Stomach (tissue), 19 donors: ENCODE measurements at places on chromosomes 3 and 15. TPM values are rescaled to one million over a fixed set of nuclear protein-coding genes. Genes with fewer than 3 reads are reported as not detected.
A peak's percentile ranks its signal among the peaks of the same experiment; 100 is the strongest.

NTRK3 gene
- 0.58 TPM for total RNA-seq

STAC gene
- total RNA-seq = 7.2 TPM

FOXL2NB gene
- not detected for total RNA-seq

GRCh38 chr15:92772626-92773244 lies 117.2 kb upstream of the FAM174B start:
- no peaks in the 10 kb centered on the region for H3K36me3 ChIP-seq
- no peaks in the 10 kb centered on the region for H3K4me1 ChIP-seq
- no peak for DNase-seq
- no peak overlapping the region for H3K27ac ChIP-seq

GRCh38 chr15:47908950-47909670 lies 191.8 kb downstream of the SEMA6D start:
- no peak overlapping the region for H3K4me3 ChIP-seq
- H3K27ac ChIP-seq = no peak overlapping the region
- no peaks in the 10 kb centered on the region for H3K4me1 ChIP-seq
- DNase-seq = no peak

GRCh38 chr3:151584566-151584965 lies 123.7 kb upstream of the IGSF10 start:
- H3K27me3 ChIP-seq = no peaks in the 10 kb centered on the region
- no peaks in the 10 kb centered on the region for H3K36me3 ChIP-seq
- DNase-seq = peak; percentile 15
- H3K27ac ChIP-seq = no peak overlapping the region

DNA sequence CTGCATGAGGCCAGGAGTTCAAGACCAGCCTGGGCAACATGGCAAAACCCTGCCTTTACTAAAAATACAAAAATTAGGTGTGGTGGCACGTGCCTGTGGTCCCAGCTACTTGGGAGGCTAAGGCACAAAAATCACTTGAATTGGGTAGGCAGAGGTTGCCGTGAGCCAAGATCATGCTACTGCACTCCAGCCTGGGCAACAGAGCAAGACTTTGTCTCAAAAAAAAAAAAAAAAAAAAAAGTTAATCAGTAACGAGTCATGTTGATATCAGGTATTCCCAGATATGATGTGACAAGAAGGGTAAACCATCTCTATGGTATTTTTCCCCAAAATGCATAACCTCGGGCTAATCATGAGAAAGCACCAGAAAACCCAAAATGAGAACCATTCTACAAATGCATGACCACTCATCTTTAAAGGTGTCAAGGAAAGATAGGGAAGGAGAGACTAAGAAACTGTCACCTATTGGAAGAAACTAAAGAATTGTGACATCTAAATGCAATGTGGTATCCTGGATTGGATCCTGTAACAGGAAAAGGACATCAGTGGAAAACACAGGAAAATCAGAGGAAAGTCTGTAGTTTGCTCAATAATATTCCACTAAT lies 66.5 kb upstream of the MAP4 start:
- H3K27me3 ChIP-seq = no peaks in the 10 kb centered on the region
- no peak for DNase-seq
- H3K27ac ChIP-seq = no peak overlapping the region
- H3K4me1 ChIP-seq = peaks cover 26% of the 10 kb centered on the region
- no peak overlapping the region for H3K4me3 ChIP-seq
- H3K36me3 ChIP-seq = peaks cover 5% of the 10 kb centered on the region

- peak; percentile 61 for DNase-seq
- no peaks in the 10 kb centered on the region for H3K36me3 ChIP-seq
- H3K4me3 ChIP-seq = no peak overlapping the region
Measured at GRCh38 chr3:171967137-171967783, 72.1 kb upstream of the FNDC3B start.

DNA sequence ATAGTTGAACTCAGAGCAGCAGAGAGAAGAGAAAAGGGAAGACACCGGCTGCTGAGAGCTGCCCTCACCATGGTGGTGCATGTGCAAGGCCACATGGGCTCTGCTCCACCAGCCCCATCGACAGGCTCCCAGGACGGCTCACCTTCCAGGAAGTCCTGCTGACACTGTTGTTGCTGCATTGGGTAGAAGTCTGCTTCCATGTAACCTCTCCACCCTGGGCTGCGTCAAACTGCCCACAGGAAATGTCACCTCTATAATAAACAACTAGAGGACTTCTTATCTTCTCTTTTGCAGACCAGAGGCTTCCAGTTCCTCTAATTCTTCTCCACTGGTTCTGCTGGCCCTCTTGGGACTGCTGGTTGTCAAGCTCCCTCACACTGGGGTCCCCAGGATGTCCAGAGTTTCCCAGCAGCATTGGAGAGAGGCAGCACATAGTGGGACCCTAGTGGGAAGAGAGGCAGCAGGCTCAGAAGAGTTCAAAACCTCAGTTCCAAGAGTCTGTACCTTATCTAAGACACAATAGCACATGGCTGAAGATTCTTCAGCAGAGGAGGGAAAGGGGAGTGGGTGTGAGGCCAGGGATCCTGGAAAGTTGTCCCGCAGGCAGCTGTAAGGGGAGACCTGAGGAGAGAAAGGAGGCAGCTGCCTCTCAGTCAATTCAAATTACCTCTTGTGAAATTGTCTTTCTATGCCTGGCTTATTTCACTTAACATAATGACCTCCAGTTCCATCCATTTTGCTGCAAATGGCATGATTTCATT lies 5.8 kb upstream of the CCR3 start:
- no peaks in the 10 kb centered on the region for H3K36me3 ChIP-seq
- no peaks in the 10 kb centered on the region for H3K27me3 ChIP-seq
- DNase-seq = no peak
- H3K4me1 ChIP-seq = no peaks in the 10 kb centered on the region

DNA sequence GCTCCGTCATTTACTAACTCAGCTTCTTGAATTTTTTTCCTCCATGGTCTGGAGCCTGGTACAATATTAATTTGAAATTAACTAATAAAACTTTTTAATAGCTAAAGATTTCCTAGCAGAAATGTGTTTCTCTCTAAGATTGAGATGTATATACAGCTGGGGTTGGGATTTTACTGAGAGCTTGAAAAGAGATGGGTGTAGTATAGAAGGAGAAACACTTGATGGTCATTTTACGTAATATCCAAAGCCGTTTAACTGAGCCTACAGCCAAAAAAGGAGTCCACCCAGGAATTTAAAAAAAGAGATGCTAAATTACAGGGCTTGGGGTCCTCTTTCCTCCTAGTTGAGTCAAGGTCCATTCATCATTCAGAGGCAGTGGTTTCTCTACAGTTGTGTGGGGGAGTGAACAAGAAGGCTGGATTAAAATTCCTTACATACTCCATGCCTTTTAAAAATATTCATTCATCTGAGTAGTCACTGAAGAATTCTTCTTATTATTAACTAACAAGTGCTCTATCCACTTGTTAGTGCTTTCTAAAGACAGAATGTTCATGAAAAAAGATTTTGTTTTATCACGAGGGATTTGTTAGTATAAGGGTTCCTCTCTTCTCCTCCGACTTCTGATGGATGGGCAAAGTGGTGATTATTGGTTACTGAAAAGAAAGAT lies 255.3 kb upstream of the IL12A start:
- peak overlapping the region; percentile 9 for H3K27ac ChIP-seq
- no peak for DNase-seq
- no peak overlapping the region for H3K4me3 ChIP-seq

DNA sequence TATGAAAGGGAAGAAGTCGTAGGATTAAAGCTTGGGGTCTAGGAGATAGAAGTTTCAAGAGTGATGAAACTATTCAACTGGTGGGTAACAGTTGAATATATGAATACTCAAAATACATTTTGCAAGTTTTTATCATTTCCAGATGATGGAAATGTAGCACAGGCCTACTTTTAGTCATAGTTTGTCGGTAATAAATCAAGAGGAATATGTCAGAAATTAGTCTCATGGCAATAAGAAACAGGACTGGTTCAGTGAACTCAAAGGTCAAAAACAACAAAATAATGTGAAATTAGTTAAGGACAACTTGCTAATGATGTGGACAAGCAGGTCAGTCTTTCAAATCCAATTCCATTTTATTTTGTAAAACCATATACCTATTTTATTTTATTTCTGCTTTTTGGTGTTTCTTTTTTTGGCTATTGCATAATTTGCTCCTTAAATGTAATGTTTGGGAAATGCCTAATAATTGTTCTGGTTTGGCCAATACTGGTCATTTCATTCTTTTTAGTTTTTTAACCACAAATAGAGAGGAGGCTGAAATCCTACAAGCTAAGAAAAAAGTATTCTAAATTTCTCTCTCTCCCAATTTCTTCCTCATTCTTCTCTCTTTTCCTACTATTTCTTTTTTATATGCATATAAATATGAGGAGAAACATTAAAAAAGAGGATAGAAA lies 195.2 kb upstream of the ARHGEF26 start:
- H3K4me1 ChIP-seq = no peaks in the 10 kb centered on the region
- no peak for DNase-seq
- no peaks in the 10 kb centered on the region for H3K36me3 ChIP-seq
- H3K27ac ChIP-seq = no peak overlapping the region

DNA sequence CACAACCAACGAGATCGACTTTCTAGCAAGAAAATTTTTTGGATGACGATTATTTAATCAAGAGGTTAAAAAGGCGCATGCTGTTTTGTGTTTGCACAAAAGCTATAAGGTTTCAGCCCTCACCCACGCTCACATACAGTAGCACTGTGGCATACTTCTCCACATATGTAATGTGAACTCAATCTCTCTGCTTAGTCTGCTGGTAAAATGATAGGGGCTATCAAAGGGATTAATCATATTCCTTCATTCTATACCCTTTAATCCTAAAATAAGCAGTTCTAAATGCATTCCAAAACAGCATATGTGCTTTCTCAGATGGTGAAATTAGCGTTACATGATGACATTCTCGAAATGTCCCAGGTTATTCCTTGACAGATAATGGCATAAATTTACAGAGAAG lies 196.9 kb upstream of the PRICKLE2 start:
- H3K27me3 ChIP-seq = no peaks in the 10 kb centered on the region
- no peaks in the 10 kb centered on the region for H3K36me3 ChIP-seq
- no peak for DNase-seq
- H3K27ac ChIP-seq = no peak overlapping the region
- H3K4me1 ChIP-seq = no peaks in the 10 kb centered on the region

DNA sequence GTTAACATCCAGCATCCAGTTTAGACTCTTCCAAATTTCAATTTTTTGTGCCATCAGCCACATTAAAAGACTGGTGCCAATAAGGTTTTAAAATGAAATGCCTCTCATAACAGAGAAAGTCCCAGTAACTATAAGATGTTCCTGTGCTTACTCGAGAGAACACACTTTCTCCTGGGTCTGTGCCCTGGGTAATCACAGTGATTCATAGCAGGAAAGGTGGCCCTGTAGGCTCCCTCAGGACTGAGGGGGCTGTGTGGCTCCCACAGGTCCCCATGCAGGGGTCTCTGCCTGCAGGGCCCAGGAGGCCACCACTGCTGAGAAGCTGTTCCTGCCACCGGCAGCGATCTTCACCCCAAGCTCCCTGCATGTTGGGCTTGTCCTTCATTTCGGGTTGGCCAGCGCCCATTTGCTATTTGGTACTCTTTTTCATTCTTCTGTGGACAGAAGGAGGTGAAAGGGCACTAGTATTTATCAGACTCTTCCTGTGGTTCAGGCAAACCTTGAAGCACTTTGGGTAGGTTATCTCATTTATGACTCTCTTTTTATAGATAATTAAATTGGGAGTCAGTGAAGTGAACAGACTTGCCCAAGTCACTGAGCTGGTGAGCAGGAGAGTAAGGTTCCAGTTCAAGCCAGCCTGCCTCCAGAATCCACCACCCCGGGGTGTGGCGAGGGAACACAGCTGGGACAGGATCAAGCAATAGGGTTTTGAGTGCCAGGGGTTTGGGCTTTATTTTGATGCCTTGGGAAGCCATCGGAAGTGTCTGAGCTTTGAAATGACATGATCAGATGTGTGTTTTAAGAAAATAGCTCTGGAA lies 44.2 kb upstream of the PLXNA1 start:
- H3K27ac ChIP-seq = no peak overlapping the region
- no peaks in the 10 kb centered on the region for H3K4me1 ChIP-seq
- DNase-seq = no peak
- H3K4me3 ChIP-seq = no peak overlapping the region

DNA sequence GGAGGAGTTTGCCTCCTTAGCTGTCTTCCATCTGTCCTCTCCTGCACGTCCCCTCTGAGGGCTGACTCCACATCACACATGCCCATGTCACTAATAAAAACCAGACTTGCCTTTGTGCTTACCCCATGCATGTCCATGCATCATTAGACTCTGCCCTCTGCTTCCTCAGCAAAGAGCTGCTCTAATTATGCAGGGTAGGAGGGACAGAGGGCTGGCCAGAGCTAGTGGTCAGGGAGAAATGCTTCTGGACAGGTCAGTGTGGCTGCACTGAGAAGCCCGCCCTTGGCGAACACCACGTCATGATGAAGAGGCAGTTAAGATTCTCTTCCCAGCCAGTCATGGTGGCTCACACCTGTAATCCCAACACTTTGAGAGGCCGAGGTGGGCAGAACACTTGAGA lies 8.9 kb downstream of the CA12 start:
- H3K4me3 ChIP-seq = no peak overlapping the region
- H3K4me1 ChIP-seq = peaks cover 33% of the 10 kb centered on the region
- H3K36me3 ChIP-seq = no peaks in the 10 kb centered on the region
- no peak overlapping the region for H3K27ac ChIP-seq

GRCh38 chr3:106759731-106760130 lies 617.5 kb upstream of the CCDC54 start:
- no peak overlapping the region for H3K4me3 ChIP-seq
- no peak overlapping the region for H3K27ac ChIP-seq
- DNase-seq = no peak
- no peaks in the 10 kb centered on the region for H3K36me3 ChIP-seq
- no peaks in the 10 kb centered on the region for H3K27me3 ChIP-seq

DNA sequence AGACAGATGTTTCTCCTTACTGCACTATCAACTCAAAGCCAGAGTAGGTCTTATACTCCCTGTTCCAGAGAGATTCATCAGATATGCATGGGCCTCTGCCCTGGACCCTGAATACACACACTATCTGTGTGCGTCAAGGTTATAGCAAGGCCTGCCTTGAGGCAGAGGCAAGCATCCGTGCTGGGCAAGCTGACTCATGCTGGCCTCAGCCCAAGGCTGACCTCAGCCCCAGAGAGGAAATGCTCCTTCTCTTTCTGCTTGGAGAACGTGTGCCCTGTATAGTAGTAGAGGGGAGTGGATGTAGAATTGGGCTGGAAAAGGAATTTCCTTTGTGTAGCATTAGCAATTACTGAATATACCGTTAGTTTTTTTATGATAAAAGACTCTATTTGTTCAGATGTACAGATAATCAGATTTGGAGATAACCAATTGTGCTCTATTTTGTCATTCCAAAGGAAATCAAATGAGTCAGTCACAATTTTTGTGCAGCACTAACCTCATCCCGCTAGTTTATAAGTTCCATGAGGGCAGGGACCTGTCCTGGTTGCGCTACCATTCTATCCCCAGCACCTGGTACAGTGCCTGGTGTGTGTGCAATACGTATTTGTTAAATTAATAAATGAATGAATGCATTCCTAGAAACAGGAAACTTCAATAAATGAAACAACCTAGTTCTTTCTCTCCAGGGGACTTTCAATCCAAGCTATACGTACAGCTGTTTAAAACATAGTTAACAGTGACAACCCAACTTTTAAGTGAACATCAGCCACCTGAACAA lies 13.3 kb upstream of the PAQR9 start:
- H3K4me1 ChIP-seq = peaks cover 7% of the 10 kb centered on the region
- H3K27me3 ChIP-seq = no peaks in the 10 kb centered on the region
- DNase-seq = peak; percentile 72
- no peaks in the 10 kb centered on the region for H3K36me3 ChIP-seq
